NCI-H1092 treated with DMSO at 0.1 percent for 48 hours (cell line): ENCODE measurements at places on chromosomes 16 and 17.

DNA sequence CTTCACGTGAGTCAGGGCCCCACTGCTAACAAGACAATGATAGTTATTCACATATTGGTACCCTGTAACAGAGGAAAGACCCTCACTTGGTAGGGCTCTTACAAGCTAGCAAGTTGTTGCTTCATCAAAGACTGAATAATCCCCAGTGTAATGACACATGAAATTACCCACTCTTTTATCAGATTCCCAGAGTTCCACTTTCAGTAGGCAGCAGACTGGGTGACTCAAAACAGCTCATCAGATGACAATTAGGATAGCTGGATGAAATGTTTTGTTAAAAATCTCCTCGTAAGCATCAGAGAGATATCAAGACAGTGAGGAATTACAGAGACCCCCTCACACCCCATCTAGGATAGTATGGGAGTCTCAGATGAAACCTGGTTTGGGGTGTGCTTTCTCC lies 6.8 kb upstream of the OR1E2 start:
- no peak for DNase-seq

DNA sequence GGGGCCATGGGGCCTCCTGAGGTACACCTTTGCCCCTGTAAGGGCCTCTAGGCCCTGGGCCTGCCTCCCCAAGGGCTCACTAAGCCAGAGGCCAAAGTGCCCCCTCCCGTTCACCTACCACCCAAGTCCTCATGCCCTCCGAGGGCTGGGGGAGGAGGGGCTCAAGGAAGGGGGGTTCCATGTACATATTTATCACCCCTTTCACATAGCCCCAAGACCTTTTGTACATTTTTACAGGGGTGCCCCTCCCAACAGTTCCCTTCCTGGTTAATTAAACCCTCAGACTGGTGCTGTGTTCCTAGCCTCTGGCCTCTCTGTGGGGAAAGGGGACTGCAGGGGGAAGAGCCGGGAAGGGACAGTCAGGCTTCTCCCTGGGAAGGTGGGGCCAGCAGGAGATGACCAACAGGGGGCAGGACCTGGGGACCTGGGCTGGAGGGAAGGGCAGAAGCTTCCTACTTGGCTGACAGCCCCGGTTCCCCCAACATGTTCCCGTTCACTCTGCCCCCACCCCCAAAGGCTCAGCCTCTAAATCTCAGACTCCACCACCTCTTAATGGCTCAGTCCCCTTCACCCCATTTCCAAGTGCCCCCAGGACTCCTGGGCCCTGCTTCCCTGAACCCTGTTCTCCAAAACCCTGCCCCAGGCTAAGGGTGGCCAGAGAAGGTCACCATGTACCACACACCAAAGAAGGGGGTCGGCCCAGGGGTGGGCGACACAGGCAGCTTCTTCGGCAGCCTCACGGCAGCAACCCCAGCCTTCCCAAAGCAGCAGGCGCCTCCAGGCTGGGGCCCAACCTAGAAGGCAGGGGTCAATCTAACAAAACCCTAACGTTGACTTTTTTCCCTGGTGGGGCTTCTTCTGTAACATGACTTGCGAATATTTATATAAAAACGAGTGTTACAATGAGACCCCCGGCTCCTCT lies 11.9 kb downstream of the FBRS start:
- no peak for DNase-seq

DNA sequence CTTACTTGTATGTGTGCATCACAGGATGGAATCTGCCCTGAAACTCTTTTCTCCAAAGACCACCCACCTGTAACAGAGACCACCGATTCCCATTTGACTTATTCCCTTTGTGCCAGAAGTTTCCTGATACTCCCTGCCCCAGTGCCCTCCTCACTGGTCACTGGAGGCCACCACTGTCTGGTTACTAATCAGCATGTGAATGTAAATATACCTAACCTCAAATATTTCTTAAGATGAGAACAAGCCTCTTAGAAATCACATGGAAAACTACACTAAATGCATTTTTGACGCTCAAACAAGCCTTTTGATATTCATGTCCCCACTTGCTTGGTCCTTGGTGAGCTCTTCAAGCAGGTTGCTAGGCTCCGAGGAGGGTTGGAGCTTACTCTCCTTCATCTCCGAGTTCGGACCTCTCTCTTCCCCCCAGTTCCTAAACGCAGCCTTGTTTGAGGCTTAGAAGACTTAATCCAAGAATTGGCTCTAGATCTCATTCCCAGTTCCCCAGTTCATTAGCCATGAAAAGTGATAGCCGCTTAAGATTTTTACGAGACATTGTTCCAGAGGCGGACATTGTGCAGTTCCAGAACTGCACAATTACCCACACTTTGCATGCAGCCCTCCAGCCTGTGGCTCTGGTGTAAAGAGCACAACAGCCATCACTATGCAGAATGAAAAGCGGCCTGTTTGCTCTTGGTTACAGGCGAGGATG lies 579.2 kb upstream of the PSMD7 start:
- no peak for DNase-seq

- DNase-seq: no peak
These were observed 1.7 kb downstream of the CMTM3 start for GRCh38 chr16:66605979-66606751.

GRCh38 chr17:38705523-38705802 lies 390 bp downstream of the MLLT6 start:
- DNase-seq: no peak

- peak; percentile 82 for DNase-seq
These were observed 94.0 kb downstream of the SKAP1 start for GRCh38 chr17:48335858-48336500.

- no peak for DNase-seq
These were observed 14.9 kb downstream of the GLG1 start for GRCh38 chr16:74591876-74592650.

- DNase-seq: no peak
These were observed 24.4 kb upstream of the ST6GALNAC1 start for GRCh38 chr17:76667786-76668453.

GRCh38 chr16:46830417-46830901 lies 521 bp downstream of the C16orf87 start:
- DNase-seq: no peak

DNA sequence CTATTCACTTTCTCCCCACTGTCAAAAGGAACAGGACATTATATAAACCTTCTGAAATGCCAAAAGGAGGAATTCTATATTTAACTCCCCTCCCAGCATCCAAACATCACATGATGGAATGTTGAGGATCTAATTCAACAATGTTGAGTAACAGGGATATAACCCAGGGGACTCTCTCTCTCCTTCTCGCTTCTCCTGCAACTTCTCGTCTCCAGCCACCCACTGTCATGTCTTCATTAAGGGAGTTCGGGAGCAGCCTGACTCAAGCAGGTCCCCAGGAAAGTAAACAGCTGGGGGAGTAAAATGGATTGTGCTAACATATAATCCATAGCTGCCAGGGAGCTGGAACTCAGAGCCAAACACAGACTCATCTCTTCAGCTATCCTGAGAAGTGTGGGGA lies 51.7 kb downstream of the GRIN2A start:
- no peak for DNase-seq

GRCh38 chr16:58345574-58346354 lies 46.5 kb upstream of the GINS3 start:
- DNase-seq: no peak

- DNase-seq: peak; percentile 12
These were observed 87.3 kb upstream of the RPL38 start for GRCh38 chr17:74116087-74116717.

- DNase-seq: no peak
These were observed 15.1 kb downstream of the SOX8 start for GRCh38 chr16:996681-997080.

- no peak for DNase-seq
These were observed 886.5 kb upstream of the SOX9 start for GRCh38 chr17:71234349-71234748.

GRCh38 chr17:59493867-59494266 lies 71.5 kb upstream of the DHX40 start:
- no peak for DNase-seq

- peak; percentile 9 for DNase-seq
These were observed 160.1 kb upstream of the IRX3 start for GRCh38 chr16:54446639-54447038.

- DNase-seq: no peak
These were observed 66.3 kb downstream of the BPTF start for GRCh38 chr17:67891481-67892119.

- no peak for DNase-seq
These were observed 703.8 kb downstream of the CDH8 start for GRCh38 chr16:61332461-61332860.

DNA sequence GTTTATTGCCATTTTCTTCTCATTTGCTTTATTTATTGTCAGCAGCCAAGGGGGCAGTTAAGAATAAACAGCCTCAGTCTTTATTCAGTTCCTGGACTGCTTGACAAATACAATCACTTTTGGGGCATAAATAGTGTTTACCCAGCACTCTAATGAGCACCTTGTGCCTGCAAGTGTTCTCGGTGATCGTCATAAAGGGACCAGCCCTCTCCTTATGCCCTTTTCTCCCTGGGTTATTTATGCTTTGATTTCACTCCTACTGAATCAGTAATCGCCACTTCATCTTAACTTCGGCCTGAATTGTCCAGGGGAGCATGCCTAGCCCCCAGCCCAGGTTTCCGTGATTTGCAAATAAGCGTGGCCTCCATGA lies 55.7 kb upstream of the CACNG5 start:
- DNase-seq: peak; percentile 11

DNA sequence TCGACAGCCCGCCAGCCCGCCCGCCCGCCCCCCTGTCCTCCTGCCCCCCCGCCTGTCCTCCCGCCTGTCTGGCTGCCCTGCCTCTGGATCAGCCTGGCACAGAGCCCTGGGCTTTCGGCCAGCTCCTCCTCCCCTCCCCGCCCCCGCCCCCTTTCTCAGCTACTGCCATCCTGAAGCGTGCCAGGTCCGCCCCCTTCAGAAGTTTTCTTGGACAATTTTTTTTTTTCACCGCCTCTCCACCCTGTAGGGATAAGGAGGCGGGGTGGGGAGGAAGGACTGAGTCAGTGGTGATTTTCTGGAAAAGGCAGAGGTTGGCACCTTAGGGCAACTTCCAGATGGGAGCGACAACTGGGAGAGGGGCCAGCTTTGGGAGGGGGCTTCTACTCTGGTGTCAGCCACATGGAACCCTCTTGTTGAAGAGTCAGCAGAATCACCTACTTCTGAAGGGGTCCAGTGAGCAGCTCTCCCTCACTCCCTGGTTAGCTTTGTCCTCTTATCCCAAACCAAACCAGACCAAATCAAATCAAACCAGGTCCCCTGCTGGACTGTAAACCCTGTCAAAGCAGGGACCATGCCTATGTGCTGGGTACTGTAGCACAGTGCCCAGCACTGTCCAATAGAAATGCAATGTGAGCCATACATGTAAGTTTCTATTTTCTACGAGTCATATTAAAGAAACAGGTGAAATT lies 19.7 kb downstream of the IGF2BP1 start:
- DNase-seq: no peak

- no peak for DNase-seq
These were observed 44.4 kb downstream of the TNRC6A start for GRCh38 chr16:24773771-24774427.

- no peak for DNase-seq
These were observed 35.1 kb upstream of the IL21R start for GRCh38 chr16:27366687-27367460.

GRCh38 chr17:49834118-49834743 lies 13.6 kb downstream of the TAC4 start:
- DNase-seq: no peak

DNA sequence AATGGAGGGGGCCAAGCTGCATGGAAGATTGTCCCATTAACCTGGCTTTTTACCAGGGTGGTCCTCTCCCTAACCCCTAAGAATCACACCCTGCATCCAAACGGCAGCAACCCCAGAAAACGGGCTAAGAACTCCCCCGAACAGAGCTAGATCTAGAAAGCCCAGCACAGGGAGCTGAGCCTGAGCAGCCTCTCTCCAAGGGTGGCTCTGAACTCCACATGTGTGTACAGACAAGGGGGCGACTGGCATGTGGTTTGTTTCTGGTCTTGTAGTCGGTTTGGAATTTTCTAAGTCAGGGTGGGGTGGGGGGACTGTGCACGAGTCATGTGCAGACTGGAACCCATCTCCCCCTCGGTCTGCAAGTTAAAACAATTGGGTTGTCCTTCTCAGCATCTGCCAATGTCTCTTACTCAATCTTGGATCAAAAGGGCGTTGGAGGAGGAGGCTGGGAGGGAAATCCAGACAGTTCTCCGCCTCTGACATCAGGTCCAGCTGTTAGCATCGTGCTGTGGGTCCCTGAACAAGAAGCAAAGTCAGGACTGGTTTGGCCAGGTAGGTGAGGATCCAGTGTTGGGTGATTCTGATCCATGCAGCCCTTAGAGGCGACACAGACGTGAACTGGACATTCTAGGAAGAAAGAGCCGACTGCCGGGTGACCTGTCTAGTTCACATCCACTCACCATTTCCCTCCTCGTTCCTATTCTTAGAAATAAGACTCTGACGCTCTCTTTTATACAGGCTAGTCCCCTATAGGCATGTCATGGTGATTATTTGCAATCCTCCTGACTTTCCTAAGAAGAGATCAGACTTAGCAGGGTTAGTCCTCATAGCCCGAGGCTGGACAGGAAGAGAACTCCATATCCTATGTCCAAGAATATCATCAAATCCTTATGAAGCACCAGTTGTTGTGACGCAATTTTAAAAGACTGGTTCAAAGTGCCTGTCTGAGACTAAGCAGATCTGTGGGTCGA lies 381.8 kb downstream of the SOX9 start:
- DNase-seq: no peak

- no peak for DNase-seq
These were observed 19.6 kb downstream of the SBK1 start for GRCh38 chr16:28311913-28312312.

DNA sequence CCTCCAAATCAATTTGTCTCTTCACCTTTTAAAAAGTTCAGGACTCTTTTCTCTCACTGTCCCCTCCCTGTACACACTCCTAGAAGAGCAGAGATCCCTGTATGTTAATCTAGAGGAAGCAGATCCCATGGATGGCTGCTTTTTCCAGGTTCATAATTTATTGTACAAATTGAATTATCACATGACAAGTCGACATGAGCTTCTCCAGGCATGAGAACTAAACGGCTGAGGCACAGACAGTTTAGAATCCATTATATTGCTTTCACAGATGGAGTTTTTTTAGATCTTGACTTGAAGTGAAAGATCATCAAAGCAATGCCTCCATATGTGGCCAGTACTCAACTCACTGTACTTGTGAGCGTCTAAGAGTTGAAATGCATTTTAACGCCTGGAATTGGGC lies 47.9 kb downstream of the RGS9 start:
- no peak for DNase-seq

- DNase-seq: peak; percentile 15
These were observed 30.4 kb downstream of the KIAA0513 start for GRCh38 chr16:85057948-85058347.
